Karpas-422 (cell line): ENCODE measurements at places on chromosomes 11 and 22.

- no peak for DNase-seq
Measured at GRCh38 chr11:73748300-73748699, 12.6 kb downstream of the RAB6A start.

DNA sequence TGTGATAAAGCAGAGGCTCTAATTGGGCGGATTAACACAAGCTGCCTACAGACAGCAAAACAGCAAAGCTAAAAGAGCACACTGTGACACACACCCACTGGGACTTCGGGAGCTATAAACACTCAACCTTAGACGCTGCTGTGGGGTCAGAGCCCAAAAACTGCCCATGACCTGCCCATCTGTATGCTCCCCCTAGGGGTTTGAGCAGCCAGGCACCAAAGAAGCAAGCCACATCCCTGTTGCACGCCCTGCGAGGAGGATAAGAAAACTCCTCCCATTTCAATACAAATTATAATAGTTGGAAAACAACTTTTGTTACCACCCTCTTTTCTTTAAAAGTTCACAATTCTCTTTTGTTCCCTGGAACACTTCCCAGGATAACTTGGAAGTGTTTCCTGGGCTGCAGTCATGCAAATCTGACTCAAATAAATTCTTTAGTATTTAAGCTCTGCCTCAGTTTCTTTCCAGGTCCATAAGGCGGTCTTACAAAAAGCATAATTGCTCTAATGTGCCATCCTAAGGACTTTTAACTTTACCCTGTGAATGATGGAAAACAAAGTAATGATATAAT lies 86.4 kb downstream of the DLG2 start:
- DNase-seq, result no peak

DNA sequence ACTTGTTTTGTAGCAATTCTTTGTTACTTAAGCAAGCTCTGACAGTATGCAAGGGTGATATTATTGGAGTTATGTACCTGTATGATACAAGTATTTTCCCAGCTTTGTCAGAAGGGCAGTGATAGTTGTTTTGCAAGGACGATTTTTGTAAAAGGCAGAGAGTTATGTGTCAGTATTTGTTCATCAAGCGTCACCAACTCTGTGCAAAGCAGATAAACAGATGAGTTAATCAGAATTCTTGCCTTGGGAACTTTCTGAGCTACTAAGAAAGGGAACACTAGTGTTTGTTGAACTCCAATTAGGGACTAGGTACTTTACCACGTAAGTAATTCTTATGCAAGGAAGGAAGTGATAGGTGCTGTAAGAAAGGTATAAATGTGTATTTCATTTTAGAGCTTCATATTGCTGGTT lies 1.4 kb downstream of the USP47 start:
- DNase-seq, result peak; percentile 54

- DNase-seq, result no peak
Measured at GRCh38 chr11:27807596-27807995, 107.3 kb upstream of the BDNF start.

DNA sequence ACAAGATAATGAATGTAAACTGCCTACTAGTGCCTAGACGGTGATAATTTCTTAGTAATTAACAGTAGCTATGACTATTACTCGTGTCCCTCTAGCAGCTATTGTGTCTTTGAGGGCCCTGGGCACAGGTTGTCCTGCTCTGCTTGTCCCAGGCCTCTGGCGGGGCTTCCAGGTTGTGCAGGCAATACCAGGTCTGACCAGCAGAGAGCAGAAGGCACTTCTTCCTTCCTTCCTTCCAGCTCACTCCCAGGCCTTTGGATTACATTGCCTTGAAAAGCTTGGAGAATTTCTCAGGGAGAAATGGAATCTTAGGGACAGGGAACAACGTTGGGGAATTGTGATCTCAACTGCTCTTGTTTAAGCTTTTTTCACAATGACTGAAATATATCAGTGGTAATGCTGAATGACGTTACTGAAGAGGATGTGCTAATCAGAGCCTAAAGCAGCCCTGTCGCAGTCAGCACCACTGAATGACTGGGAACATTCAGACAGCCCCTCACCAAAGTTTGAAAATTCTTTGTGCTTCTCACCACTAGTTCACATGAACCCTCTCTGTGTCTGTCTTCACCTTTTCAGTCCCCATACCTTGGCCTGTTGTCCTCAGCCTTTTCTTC lies 8.4 kb upstream of the CCKBR start:
- DNase-seq, result peak; percentile 73

- DNase-seq, result peak; percentile 90
Measured at GRCh38 chr11:10405865-10406592, 49.0 kb upstream of the AMPD3 start.

GRCh38 chr22:35938226-35938625 lies 90.4 kb downstream of the RBFOX2 start:
- no peak for DNase-seq

DNA sequence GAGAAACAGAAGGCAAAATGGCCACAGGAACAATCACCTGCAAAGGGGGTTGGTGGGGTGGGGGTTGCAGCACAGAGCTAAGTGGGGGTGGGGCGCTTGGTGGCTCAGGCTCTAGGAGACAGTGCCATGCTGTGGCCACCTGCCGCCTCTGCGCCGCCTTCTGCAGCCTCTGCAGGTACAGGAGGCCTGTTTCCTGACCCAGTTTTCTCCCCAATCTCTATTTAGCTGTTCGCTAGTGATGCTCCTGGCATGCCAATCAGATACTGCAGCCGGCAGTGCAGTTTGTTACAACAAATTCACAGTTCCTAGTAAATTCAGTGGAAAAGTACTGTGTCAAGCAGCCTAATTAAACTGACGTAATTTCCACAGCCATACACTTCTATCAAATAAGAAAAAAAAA lies 106.4 kb downstream of the SERGEF start:
- peak; percentile 58 for DNase-seq

DNA sequence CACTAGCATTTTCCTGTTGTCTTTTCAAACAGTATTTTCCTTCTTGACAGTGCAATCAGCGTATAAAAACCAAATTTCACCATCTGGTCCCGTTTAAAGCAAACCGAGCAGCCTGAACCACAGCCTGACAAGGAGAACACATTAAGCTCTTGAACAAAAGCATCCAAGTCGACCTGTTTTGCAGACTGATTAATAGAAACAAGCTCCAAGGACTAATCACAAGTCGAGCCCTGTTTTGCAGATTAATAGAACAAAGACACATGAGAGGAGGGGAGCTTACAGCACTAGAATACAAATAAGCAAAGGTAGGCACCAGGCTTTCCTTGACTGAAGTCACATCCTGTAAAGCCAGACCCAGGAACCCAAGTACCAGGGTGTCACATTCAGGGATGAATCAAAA lies 104.8 kb downstream of the MPPED2 start:
- no peak for DNase-seq

DNA sequence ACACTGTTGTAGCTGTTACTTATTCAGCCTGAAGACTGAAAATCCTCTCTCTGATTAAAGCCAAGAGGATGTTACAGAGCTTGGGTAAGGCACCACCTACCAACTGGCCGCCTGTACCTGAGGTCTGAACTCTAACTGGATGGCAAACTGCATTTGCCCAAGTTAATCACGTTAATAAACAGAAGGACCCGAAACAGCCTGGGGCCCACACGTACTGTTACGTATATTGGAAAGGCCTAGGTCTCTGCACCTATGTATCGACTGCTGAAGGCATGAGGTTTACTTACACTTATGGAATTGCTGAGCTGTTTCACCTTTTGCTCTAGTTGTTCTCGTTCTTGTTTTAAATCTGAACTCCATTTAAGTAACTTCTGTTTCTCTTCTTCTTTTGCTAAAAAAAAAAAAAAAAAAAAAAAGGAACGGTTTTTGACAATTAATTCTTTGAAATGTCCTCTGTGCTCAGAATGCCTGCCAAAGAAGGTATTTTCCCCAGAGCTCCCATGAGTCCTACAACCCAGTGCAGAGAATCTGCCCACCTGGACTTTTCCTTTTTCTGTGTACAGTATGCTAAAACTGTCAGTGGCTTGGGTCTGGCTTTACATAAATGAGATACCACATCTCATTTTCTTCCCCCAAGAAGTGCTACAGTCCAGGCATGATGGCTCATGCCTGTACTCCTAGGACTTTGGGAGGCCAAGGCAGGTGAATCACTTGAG lies 13.1 kb downstream of the LARGE2 start:
- peak; percentile 41 for DNase-seq

GRCh38 chr11:104653407-104653806 lies 244.9 kb downstream of the CASP12 start:
- no peak for DNase-seq

DNA sequence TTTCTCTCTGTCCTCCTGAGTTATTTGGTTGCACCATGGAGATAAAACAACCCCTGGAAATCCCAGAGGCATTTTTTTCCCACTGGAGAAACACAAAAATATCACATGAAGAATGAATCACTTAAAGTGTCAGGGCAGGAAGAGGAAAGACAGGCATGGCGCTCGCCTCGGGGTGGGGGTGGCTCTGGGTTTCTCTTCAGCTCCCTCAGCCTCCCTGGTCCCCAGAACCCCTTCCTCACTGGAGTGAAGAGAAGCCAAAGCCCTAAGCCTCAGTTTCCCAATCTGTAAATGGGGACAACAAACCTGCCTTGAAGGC lies 938 bp downstream of the SHISAL1 start:
- DNase-seq, result no peak

- no peak for DNase-seq
Measured at GRCh38 chr11:126281666-126282175, 1.2 kb upstream of the TIRAP start.

- peak; percentile 36 for DNase-seq
Measured at GRCh38 chr11:94010136-94010535, 11.0 kb upstream of the HEPHL1 start.

- no peak for DNase-seq
Measured at GRCh38 chr22:22085702-22086500, 103.3 kb upstream of the TOP3B start.

GRCh38 chr11:79503028-79503427 lies 62.2 kb upstream of the TENM4 start:
- DNase-seq, result no peak

- DNase-seq, result no peak
Measured at GRCh38 chr11:69694781-69695180, 9.0 kb downstream of the FGF19 start.

GRCh38 chr11:46229230-46229629 lies 48.2 kb upstream of the CREB3L1 start:
- DNase-seq, result no peak

DNA sequence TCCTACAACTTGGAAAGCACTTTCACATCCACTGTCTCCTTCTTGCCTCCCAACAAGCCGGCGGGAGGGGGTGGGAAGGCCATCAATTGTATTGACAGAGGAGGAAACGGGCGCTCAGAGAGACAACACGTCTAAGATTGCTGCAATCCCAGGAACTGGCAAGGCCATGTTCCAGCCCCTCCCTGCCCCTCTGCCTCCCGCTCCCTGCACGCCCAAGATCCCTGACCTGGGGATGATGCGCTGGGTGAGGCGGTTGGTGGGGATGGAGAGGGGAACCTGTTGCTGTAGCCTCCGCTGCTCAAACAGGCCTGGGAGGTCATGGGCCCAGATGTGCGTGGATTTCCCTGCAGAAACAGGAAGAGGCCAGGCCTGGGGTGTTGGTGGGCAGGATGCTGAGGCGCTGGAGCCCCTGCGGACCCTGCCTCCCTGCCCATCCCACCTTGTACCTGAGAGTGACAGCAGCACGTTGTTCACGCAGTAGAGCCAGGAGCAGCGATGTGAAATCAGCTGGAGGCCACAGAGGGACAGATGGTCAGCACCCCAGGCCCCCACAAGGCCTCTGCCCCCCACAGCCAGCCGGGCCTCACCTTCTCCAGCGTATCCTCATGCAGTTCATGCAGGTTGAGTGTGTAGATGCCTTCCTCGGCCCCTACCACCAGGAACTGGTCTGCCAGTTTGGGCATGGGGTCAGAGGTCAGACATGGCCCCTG lies 6.8 kb downstream of the MAP4K2 start:
- DNase-seq, result no peak

- DNase-seq, result no peak
Measured at GRCh38 chr11:57473285-57473841, 13.0 kb downstream of the RTN4RL2 start.

DNA sequence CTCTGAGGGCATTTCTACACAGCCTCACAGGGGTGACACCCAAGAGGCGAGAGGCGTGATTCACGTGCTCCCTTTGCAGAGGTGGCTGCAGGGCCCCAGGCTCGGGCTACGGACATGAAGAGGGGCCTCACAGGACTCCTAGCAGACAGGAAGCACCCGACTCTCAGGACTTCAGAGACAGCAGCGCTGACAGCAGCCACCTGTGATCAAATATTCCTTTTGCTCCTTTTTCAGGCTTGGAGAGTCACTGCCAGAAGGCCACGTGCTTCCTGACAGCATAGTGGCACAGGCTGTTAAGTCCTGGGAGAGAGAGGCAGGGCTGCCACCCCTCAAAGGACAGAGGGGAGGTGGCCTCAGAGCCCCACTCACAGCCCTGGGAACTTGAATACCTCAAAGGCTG lies 348.9 kb downstream of the CADM1 start:
- no peak for DNase-seq

DNA sequence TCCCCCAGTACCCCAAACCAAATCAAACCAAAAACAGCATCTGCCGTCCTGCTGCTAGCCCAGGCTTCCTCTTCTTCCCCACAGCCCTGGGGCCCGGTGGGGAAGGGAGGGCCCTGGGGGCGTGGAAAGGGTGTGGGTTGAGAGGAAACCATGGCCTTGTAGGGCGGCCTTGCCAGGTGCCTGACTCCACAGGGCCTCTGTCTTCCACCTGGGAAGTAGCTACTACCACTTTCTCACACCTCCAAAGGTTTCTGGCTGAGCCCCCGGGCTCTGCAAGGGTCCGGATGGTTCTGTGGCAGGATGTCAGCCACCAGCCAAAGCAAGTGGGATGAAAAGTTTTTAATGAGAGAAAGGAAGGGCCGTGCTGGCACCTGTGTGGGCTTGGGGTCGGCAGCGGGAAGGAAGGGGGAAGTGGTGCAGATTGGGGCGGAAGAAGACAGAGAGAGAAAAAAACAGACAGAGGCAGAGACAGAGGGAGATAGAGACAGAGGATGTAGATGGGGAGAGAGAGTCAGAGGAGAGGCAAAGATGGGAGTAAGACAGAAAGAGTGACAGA lies 10.5 kb downstream of the TPST2 start:
- peak; percentile 63 for DNase-seq

- no peak for DNase-seq
Measured at GRCh38 chr11:45151362-45151982, 5.0 kb downstream of the PRDM11 start.
